ENCODE measurements at places on chromosomes 16 and 17.
A peak's percentile ranks its signal among the peaks of the same experiment; 100 is the strongest.

- DNase-seq, result no peak
Observed at GRCh38 chr17:55420067-55420775, 1.4 kb downstream of the MMD start.

DNA sequence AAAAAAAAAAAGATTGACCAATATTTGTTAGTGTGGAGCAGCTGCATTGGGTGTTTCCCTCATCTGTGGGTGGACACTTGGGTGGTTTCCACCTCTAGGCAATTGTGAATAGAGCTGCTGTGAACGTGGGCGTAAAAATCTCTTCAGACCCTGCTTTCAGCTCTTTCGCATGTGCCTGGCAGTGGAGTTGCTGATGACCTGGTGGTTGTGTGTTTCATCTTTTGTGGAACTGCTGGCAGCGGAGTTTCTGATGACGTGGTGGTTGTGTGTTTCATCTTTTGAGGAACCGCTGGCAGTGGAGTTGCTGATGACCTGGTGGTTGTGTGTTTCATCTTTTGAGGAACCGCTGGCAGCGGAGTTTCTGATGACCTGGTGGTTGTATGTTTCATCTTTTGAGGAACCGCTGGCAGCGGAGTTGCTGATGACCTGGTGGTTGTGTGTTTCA, 21.4 kb downstream of the ZC3H18 start:
- no peak for DNase-seq

DNA sequence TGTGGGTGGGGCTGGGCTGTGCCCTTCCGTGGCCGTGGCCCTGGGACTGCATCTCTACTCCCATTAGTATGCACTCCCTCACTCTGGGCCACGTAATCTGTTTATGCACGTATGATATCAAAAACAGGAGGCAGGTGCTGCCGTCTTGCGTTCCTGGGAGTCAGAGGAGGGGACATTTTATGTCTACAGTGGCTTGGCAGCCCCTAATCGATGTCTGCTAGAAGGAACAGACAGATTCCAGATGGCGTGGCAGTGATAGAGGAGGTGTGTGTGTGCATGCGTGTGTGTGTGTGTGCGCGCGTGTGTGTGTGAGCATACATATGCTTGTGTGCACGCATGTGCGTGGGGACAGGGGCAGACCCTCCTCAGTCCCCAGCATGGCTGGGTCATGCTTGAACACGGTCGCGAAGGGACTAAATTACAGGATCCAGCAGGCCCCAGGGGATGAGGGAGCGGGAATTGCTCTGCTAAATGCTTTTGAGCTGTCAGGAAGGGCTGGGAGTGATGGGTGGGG, 44.7 kb downstream of the SREBF1 start:
- DNase-seq, result no peak

- no peak for DNase-seq
Observed at GRCh38 chr17:48031966-48032365, 5.6 kb downstream of the COPZ2 start.

DNA sequence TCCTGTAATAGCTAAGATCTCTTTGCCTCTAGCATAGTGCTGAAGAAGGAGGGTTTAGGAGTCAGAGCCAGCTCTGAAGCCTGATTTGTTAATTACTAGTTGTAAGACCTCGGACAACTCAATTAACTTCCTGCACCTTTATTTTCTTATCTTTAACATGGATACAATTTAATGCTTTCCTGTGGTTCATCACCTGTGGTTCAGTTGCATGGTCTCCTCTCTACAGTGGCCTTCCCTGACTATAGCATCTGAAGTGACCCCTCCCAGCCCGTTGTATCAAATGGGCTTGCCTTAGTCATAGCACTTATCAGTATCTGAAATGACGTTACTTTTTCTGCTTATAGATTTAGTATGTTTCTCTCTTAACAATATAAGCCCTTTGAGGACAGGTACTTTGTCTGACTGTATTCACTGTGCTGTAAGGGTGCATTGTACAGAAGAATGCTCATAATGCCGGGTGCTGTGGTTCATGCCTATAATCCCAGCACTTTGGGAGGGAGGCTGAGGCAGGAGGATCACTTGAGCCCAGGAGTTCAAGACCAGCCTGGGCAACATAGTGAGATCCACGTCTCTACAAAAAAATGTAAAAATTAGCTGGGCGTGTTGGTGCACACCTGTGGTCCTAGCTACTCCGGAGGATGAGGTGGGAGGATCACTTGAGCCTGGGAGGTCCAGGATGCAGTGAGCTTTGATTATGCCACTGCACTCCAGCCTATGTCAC, 2.6 kb upstream of the NDE1 start:
- no peak for DNase-seq

DNA sequence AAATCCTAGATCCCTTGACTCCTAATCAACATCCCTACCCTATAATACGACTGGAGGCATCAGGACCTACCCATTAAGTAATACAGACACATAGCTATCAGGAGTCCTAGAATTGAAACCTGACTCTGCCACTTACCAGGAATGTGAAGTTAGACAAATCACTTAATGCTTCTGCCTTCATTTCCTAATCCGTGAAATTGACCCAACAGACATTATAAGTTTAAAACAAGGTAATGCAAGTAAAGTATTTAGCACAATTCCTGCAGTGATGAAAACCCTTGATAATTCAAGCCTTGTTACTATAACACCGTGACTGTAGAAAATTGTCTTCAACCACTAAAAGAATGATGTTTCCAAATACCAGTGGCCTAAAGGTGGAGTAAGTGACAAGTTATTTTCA, 150.2 kb downstream of the KCNJ2 start:
- no peak for DNase-seq

GRCh38 chr17:59488805-59489204, 76.6 kb upstream of the DHX40 start:
- no peak for DNase-seq

DNA sequence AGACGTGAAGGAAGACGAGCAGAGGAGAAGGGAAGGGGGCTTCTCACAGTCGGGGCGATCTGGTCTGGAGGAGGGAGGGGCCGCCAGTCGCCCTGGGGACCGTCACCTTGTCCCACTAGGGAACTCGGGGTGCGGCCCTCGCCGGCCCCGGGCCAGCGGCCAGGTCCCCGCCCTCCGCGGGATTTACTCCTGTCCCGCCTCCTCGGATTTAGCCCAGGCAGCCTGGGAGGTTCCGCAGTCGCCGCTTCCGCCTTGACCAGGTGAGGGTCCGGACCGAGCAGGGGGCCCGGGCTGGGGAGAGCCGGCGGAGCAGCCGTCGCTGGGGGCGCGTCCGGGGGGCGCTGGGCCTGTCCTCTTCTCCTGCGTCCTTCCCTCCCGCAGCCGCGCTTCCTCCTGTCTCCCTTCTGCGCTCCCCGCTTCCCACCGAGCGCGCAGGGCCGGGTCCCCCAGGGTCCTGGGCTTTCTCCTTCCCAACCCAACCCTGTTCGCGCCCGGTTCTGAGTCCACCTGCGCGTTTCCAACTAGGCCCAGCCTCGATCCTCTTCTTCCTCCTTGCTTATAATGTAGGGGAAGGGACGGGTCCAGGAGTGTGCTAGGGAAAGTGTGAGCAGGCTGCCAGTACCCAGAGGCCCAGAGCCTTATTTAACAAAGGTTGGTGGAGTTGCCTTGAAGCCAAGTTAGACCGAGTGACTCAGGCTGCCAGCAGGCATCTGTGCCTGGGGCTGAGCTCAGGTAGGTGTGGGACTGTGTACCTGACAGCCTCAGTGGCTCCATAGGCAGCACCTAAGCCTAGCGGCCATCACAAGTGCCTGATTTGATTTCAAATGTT, at the start of gene TNK1:
Gene TNK1, plus strand, starts transcription at position 235 of the 829 bp plus-strand sequence. CDS start 1,838 bp downstream, outside the sequence.
- DNase-seq, result no peak

DNA sequence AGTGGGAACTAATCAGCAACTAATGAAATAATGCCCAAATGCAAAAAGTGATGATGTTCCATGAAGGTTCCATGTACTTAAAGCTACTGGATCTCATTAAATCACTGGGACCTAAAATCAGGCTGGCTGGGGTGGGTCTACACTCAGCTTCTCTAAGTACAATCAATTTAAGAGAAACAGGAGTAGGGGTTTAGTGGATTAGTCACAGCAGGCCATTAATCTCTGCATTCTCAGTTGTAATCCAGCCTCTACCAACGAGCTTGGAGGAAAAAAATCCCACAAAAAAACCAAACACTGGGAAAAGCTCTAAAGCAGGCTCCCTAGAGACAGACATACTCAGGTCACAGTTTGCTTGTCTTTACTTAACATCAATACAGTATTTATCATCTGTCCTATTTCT, 15.0 kb downstream of the CA10 start:
- DNase-seq, result no peak

GRCh38 chr16:1917056-1917664, 1.1 kb downstream of the HS3ST6 start:
- DNase-seq, result no peak

- DNase-seq, result no peak
Observed at GRCh38 chr16:70438585-70438968, 323 bp downstream of the ST3GAL2 start.

DNA sequence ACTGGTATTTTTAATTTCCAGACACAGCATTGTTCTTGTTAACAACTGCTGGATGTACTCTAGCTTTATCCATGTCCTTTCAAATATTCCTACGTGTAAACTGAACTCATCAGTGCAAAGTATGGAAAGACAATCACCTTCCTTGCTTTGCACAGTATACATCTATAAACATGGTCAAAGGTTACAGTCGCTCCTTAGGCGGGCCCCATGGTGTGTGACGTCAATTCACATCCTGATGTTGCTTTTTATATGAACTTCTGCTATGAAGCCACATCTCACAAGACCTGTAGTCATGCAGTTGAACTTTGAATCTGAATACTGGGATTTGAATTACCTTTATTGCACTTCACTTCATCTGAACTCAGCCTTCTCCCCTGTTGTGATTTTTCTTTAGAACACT, 447.6 kb upstream of the PSMD7 start:
- DNase-seq, result no peak

- DNase-seq, result peak; percentile 10
Observed at GRCh38 chr17:34171245-34171818, 83.8 kb upstream of the CCL2 start.

GRCh38 chr17:15145621-15146020, 119.5 kb downstream of the PMP22 start:
- no peak for DNase-seq

DNA sequence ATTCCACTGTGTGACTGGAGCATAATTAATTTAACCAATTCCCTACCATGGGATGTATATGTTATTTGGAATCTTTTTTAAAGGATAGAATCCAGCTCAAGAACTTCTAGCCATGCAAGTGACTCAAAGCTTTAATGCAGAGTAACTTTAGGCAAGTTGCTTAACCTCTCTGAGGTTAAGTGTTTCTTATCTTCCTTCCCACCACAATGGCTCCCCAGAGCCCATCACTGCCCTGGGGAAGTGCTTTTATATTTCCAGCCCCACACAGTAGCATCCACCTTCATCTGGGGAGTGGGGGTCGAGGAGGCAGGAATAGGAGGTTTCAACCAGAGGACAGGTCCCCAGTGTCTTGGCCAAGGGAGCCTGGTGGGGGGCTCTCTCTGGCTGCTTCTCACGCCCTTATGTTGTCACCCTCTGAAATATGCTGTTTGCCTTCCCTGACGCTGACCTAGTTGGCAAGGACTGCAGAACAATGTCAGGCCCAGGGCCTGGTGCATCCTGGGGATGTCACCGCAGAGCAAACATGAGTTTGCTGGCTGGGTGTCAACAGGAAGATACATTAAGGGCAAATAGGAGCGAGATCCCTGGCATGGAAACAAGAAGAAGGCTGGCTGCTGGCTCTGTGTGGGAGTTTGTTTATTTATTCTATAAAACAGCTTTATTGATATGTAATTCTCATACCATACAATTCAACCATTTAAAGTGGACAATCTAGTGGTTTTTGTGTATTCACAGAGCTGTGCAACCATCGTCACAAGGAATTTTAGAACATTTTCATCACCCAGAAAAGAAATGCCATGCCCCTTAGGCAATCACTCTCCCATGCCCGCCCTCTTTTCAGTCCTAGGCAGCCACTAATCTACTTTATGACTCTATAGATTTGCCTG, 46.6 kb upstream of the WSB1 start:
- no peak for DNase-seq

- no peak for DNase-seq
Observed at GRCh38 chr17:19408346-19408710, 2.7 kb upstream of the RNF112 start.

DNA sequence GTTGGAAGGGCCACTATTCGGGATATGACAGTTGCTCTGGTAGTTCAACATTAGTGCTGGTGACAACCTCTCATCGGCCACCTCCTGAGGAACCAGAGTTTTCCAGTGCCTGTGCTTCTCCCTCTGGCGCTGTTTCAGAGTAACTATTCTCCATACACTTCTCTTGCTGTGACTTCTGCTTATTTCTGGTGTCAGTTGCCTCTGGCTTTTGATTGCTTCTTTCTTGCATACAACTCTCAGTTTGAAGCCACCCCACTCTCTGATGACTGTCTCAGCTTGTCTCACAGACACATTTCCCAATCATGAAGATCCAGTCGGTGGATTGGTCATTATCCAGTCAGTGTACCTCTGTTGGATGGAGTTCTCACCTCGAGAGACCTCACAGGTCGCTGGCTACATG, 3.4 kb upstream of the TM4SF5 start:
- DNase-seq, result no peak

DNA sequence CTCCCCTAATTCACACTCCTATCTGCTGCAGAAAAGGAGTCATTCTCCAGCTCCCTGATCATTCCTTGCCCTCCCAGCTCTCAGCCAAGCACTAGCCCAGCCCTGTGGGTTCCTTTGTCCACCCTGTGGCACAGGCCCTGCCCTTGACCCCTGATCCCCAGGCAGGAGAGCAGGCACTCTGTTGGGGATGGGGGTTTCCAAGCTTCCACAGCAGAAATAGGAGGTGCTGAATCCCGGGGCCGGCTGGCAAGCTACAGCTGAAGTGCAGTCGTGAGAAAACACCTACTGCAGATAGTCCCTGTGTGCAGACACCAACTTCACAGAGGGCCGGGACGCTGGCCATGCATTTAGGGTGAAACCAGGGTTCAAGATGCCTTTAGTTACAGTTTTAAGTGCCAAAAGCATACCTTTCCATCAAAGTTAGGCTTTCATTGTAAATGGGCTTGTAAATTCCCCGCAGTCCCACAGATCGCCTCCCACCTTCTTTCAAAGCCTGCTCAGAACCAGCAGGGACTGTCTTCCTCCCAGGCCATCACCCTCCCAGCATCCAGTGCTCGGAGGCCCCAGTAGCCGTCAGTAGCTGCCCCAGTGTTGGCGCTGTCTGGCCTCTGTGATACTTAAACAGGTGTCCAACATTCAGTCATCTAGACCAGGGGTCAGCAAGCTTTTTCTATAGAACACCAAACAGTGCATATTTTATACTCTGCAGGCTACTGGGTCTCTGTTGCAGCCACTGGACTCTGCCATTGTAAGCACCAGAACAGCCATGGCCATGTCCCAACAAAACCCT, 10.6 kb downstream of the CPSF4L start:
- no peak for DNase-seq
